ENCODE measurements at places on chromosomes 1 and 21. TPM values are rescaled to one million over a fixed set of nuclear protein-coding genes. Genes with fewer than 3 reads are reported as not detected.

The CFAP126 gene
- total RNA-seq, result not detected

The ALX3 gene
- not detected for total RNA-seq

The SH2D1B gene
- total RNA-seq, result not detected

The RAP1A gene
- total RNA-seq, result 48.3 TPM

The DENND2C gene
- 2.1 TPM for total RNA-seq

The PDE4DIP gene
- 80.6 TPM for total RNA-seq

The UTS2 gene
- not detected for total RNA-seq

The RBBP5 gene
- total RNA-seq, result 14.7 TPM

The LRRC7 gene
- 0.94 TPM for total RNA-seq

The CHIA gene
- not detected for total RNA-seq

DNA sequence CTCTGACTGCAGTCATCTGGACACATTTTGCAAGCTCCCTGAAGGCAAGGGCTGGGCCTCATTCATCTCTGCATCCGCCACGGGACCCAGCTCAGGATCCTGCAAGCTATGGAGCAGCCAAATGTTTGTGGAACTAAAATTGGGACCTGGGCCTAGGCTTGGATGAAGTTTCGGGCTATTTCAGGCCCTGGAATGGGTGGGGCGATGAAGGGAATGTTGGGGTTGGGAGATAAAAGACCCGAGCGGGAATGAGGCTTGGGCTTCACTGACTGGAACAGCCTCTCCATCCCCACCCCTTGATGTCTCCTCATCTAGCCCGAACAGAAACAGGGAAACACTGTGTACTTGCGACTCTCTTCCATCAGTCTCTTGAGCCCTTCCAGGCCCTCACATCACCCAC, 7.3 kb upstream of the AHCYL1 start:
- no peak for DNase-seq

GRCh38 chr1:37931102-37931360, 15.8 kb downstream of the INPP5B start:
- DNase-seq, result no peak

DNA sequence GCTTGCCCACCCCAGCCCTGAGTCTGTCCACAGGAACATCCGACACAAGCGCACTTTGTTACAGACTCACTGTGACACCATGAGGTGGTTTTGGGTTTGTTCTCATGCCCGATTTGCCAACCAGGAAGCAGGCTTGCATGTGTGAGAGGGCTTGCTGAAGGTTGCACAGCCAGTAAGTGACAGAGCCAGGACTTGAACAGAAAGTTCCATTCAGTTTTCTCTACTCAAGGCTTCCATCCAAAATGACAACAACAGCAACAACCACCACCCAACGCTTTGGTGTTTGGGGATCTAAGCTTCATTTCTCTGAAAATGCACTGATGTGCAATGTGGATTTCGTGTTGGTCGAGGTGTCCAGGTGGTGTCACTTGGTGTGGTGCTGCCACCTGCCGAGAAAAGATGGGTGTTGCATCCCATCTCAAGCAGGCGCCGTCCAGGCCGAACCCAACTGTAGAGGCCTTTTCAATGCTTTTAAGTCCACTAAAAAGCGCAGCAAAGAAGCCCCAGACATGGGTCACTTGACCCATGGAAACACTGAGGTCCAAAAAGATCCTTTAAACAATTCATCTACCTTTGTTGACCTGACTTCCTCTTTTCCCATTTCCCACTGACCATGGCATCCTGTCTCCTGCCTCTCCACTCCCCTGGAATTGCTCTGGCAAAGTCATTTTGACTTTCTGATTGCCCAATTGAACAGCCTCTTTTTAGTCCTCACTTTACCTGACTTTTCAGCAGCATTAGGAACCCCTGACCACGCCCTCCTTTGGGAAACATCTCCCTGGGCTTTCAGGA, 12.2 kb downstream of the CITED4 start:
- peak; percentile 89 for DNase-seq

GRCh38 chr1:91502672-91503184, 2.1 kb downstream of the CDC7 start:
- no peak for DNase-seq

DNA sequence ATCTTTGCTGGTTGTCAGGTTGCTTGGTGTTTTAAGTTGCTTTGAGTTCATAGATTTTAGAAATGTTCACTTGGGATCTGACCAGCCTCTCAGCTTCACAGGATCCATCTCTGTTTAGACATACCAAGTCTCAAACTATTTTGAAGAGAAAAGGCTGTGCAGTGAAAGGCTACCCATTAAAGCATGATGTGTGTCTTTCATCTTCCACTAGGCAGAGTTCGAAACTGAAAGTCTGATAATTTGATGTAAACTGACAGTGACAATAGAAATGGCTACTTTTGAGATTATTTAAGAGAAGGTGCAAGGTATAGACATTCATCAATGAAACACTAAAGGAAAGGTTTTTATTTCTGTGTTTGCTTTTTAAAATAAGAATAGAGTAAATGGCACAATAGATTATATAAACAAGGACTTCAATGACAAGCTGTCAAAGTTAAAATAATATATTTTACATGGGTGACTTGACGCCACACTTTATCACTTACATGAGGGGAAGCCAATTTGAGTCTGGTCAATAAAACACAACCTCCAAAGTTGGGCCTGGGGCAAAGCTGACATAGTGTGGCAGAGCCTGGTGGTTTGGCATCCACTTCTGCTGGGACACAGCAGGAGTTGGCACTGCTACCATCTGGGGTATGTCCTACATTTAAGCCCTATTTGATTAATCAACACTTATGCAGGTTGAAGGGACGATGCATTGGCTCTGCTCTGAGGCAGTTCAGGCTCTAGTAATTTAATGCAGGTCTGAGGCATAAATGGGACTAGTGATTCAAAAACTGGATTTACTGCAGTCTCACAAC, 197.7 kb downstream of the CRB1 start:
- no peak for DNase-seq

- DNase-seq, result no peak
These were observed 3.2 kb downstream of the E2F2 start for GRCh38 chr1:23527900-23528249.

GRCh38 chr21:37184784-37185593, 82.1 kb downstream of the VPS26C start:
- no peak for DNase-seq

DNA sequence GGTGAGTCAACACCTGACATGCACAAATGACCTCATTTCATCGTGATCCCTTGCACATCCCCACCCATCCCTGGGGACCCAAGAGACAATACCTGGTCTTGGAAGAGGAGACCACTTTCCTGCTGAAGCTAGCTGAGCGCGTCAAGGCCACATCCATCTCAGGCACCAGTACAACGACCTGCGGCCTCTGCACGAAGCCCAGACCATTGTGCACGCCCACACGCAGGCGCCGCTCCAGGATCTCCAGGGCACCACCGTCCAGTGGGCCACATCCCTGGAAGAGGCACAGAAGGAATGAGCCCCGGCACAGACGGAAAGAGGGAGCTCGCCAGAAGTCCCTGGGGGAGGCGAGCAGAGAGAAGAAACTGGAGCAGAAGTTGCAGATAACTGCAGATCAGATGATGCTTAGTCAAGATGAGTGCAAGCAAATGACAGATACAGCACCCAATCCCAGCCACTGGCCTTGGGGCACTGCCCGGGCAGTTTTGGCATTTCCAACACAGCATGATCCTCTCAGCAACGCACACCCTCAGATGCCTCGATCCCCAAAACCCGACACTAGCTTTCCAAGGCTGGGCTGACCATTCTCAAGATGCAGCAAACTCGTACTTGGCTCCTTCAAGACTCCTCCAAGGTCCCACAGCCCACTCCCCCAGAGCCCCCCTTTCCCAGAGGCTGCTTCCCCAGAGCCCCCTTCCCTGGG, 44.1 kb downstream of the NPHP4 start:
- DNase-seq, result peak; percentile 68
